ENCODE measurements at places on chromosomes 2 and 18.

GRCh38 chr2:98781822-98782221, 50.9 kb upstream of the MGAT4A start:
- DNase-seq = no peak

DNA sequence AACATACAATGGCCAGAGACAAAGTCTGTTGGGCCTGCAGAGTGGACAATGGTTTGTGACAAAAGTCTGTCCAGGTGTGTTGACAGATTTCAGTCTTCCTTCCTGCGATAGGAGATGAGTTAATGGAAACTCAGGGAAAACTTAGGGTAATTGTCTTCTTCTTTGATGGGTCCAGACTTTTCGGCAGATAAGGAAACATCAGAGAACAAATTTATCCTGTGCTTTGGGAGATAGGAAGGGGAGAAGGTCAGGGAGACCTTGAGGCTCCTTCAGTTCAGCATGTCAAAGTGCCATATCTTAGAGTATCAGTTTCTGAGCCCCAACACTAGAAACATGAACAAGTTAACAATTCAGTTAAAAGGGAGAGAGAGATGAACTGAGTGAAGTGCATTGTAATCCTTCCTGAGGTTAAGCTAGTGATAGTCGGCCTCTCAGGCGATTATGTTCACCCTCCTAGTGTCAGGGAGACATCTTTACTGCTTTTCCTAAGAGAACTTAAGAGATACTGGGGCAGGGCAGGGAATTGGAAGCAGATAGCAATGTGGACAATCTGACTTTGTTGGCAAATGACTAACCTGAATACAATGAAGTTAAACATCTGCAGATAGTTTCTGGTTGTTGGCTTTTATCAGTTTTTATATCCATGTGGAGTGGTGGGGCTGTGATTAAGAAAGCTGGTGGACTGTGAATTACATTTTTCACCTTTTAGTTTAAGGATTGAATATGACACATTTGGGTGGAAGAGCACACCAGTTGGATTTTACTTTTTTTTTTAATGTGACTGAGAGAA, 248.8 kb upstream of the FN1 start:
- no peak for DNase-seq

- peak; percentile 73 for DNase-seq
These were observed at the start of gene LDAH for GRCh38 chr2:20822535-20823490. Gene LDAH, minus strand, starts transcription at chr2:20823101. Its CDS starts 21,638 bp downstream, at chr2:20801463.

- no peak for DNase-seq
These were observed 472 bp downstream of the SLC20A1 start for GRCh38 chr2:112646102-112646719.

DNA sequence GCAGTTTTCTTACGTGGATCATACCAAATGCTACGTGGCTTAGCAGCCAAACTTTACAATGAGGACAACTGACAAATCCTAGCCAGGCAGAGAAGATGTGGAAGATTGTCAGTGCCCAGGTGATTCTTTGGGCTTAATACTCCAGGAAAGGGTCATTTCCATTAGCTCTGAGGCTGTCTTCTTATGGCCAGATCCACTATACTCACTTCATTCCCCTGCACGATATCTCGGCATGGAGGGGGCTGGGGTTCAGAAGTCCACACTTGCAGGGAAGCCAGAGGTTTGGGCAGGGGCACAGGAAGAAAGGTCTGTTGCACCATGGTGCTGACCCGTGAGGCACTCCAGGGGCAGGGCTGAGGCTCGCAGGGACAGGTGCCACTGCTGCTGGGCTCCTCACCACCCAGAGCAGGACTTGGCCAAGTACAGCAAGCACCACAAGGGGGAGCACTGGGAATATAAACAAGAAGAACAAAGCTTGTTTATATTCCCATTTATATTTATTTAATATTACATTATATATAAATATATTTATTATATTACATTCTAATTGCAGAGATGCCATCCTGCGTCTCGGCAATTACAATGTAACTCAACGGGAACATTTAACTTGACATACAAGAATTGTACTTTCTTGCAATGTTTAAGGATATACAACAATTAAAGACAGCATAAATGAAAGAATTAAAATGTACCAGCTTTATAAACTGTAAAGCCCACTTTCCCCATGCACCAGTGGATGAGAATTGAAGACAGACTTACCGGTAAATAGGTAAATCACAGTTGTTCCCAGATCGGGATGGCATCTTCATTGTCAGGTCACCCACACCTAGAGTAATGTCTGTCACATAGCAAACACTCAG, 27.2 kb downstream of the CLUL1 start:
- DNase-seq = peak; percentile 12

DNA sequence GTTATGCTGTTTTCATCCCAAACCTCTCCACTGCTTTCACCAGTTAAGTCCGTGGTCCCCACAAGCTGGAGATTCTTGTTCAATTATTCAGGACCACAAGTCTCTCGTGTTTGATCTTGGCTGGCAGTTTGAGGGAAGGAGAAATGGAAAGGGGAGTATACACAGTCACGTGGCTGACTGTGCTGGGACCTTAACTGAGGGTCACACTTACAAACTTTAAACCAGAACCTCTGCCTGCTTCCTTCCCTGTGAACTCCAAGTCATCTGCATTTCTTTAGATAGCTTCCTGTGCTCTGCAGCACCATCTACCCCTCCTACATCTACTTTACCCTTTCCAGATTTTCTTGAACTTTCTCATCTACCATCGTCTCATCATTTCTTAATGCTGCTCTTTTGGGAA, 91.7 kb downstream of the ARHGEF4 start:
- no peak for DNase-seq

- no peak for DNase-seq
These were observed 218.2 kb downstream of the RBM43 start for GRCh38 chr2:151043484-151043883.

GRCh38 chr18:44876024-44876423, 195.3 kb downstream of the SETBP1 start:
- no peak for DNase-seq

DNA sequence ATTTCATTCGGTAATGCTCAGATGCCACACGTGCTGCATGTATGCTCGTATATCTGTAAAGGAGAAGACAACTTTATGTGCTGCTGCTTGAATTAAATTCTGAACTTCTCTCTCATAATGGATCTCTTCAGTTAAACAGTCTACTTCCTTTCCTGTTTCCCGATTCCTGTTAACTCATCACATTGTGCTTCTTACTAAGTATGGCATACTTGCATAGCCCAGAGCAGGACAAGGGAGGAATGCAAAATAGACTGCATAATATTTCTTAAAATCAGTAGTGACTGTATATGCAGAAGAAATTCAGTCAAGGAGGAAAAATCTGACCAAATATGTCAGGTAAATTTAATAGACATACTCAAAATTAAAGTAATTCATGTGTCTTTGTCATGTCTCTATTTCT, 23.9 kb upstream of the LNPK start:
- DNase-seq = no peak

DNA sequence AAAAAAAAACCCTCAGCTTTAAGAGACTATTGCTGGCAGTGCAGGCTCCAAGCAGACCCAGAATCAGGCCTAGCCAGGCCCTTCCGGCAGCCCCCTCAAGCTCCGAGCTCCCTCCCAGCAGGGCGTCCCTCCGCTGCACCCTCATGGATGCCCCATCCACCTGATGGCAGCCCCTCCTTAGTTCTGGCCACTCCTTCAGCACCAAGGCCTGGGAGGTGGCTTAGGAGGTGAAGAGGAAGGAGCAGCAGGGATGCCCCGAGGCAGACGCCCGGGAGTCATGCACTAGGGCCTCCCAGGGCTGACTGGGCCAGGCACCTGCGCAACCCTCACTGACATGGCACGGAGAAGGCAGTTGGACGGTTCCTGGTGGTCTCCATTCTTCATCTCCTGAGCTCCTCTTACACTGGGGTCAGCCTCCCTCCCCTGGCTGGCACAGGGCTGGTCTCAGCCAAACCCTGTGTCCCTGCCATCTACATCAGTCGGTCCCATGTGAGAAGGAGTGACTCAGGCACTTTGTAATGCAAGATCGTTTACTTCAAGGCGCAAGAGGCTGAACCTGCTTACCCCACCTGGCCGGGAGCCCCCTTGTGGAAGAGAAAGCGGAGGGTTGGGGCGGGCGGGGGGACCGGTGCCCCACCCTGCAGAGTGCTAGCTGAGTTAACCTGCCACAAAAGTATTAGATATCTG, 53.5 kb upstream of the ID2 start:
- no peak for DNase-seq

DNA sequence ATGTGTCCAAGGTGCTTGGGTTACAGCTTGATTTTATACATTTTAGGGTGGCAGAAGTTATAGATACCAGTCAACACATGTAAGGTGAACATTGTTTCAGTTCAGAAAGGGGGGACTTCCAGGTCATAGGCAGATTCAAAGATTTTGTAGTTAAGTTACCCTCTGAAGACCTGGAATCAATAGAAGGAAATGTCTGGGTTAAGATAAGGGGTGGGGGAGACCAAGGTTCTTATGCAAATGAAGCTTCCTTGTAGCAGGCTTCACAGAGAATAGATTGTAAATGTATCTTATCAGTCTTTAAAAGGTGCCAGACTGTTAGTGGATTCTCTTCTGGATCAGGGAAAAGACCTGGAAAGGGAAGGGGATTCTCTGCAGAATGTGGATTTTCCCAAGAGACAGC, 42.4 kb downstream of the BMPR2 start:
- DNase-seq = no peak

- no peak for DNase-seq
These were observed 49.5 kb upstream of the MBOAT2 start for GRCh38 chr2:9052821-9053533.

DNA sequence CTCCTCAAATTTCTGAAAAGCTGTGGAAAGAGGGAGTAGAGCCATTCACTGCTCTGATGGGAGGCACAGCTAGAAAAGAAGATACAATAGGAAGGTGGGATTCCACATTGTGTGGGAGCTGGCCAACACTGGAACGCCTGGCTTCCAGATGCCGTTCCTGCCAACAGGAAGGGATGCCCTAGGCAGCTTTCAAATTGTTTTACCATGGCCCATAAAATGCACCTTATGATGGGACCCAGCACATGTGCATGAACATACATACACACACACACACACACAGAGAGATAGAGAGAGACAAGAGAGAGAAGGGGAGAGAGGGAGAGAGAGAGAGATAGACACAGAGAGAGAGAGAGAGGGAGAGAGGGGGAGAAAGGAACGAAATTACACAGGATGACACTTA, 86.1 kb upstream of the BZW1 start:
- DNase-seq = no peak

GRCh38 chr2:240914645-240915525, 8.7 kb downstream of the CROCC2 start:
- DNase-seq = no peak

DNA sequence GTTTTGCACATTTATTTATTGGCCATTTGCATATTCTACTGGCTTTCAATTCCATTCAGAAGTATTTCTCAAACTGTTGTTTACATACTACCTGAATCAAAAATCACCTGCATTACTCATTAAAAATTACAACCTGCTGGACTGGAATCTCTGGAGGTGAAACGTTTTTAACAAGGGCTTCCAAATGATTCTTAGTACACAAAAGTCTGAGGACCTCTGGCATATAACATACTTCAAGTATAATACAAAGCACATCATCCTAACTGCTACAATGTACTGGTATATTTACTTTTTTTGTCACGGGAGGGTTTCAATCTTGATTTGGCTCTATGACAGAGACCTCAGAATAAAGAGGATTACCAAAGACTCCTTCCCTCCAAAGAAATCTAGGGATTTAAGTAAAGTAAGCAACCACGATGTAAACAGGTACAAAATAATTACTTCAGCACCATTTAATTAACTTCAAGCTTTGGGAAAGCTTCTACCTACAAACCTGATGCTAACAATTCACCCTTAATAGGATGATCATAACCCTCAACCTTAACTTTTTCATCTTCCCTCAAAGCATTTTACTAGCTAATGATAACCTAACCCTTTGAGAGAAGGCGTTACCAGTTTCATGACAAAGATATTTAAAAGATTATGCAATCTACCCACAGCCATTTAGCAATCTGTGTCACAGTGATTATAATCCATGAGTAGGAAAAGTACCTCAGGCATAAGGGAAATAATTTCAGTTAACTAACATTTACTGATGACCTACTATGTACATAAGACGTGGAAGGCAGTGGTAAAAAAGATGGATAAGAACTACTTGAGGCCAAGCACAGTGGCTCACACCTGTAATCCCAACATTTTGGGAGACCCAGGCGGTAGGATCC, 24.7 kb downstream of the ATAD2B start:
- DNase-seq = no peak

DNA sequence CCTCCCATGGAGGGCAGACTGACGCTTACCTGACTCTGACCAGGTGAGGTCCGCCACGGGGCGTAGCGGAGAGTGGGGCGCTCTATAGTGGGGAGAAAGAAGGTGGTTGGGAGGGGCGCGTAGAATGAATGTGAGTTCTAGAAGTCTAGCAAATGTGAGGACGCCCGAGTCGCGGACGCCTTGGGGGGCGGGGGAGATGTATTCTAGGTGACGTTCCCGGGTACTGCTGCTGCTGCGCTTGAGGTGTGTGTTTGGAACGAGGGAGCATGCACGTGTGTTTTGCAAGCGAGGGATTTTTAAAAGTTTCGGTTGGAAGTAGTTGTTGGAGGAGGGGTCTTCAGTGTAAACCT, 758 bp downstream of the RIF1 start:
- peak; percentile 13 for DNase-seq

DNA sequence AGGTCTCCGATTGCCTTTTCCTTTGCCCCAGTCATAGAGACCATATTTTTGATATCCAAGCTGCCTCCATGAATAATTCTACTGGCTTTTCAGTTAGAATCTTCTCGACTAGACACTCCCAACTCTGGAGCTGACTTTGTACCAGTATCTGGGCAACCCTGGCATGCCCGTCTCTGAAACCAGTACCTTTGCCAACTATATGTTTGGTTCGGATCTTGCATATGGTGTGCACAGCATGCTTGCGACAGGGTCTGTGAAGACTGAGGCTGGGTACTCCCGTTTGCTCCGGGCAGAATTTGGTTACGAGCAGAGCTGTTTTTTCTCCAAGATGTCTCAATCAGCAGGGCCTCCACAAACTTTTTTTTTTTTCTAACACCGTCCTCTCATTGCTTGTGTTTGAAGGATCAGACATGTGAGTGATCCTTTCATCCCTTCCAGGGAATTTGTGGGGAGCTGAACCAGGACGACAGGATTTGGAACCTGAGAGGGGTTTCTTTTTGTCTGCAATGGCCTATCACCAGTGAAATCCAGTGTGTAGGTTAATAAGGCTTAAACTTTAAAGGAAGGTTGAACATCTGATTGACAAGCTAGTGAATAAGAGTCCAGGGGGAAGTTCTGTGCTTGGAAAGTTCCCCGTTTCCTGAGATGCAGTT, 322.3 kb downstream of the MYCN start:
- no peak for DNase-seq

DNA sequence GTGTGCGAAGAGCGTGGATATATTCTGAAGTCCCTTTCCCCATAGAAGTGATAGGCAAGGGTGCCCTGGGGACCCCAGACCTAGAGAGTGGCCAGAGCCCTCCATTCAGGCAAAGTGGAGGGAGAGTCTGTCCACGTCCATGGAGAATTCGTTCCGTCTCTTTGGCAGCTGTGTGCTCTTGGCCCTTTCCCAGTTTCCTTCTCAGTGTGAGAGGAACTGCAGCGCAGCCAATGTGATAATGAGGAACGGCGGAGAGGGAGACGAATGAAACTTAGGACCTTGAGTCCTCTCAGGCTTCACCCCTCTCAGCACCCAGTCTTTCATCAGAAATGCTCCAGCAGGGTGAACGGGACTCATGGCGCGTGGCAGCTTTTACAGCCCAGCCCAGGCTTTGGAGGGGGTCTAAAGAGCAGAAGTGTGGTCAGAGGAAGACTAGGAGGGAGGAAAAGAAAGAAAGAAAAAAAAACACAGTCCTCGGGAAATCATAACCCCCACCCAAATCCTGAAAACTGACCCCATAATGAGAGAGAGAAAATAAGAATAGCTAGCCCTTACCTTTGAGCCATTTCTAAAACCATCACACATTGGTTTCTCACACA, 95.0 kb upstream of the RIOK3 start:
- no peak for DNase-seq

- DNase-seq = no peak
These were observed 416.0 kb upstream of the NETO1 start for GRCh38 chr18:73283788-73284187.
